ENCODE measurements at places on chromosomes 3 and 15. TPM values are rescaled to one million over a fixed set of nuclear protein-coding genes. Genes with fewer than 3 reads are reported as not detected.

DNA sequence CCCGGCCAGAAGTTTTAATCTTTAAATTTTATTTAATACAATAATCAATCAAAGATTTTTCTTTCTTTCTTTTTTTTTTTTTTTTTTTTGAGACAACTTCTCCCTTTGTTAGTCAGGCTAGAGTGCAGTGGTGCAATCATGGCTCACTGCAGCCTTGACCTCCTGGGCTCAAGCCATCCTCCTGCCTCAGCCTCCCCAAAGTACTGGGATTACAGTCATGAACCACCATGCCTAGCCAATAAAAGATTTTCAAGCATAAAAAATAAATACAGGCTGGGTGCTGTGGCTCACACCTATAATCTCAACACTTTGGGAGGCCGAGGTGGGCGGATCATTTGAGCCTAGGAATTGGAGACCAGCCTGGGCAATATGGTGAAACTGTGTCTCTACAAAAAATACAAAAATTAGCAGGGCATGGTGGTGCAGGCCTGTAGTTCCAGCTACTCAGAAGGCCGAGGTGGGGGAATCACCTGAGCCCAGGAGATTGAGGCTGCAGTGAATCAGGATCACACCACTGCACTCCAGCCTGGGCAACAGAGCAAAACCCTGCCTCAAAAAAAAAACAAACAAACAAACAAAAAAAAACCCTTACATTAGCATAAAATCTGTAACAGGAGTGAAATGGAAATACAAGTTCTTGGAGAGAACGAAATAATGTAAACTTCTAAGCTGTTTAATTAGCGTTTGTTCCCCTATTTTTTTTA lies 29.1 kb upstream of the SRP14 start:
- H3K4me1 ChIP-seq = peaks cover 15% of the 10 kb centered on the region
- H3K27ac ChIP-seq = no peak overlapping the region
- no peak overlapping the region for H3K4me3 ChIP-seq
- no peak for DNase-seq
- no peaks in the 10 kb centered on the region for H3K27me3 ChIP-seq

The CELSR3 gene
- total RNA-seq = 16.0 TPM

DNA sequence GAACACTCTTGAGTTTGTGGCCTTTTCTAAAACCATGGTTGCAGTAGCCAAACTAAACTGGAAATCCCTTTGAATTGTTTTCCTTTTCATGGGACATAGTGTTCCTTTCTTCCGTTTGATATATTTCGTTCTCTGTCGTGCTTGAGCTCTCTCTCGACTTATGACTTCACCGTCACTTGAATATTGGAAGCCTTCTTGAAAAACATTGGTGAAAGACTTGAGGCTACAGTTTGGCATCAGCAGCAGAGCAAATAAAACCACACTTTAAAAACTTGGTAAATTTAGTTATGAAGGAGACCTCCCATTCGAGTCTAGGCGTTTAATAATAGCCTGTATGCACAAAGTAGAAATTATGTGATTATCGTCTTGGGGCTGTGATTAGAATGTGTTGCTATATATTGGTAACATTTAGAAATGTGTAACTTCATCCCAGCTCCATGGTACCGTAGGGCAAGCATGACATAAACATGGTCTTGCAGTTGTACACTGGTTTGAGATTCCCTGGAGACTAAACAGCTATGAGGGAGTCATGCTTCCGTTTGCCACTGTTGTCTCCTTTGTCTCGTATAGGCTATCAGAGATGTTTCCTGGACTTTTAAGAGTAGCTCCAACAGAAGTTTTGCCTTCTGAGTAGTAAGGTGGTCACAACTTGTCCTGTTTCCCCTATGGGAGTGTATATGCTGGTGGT lies 122.3 kb downstream of the PTPRG start:
- H3K27ac ChIP-seq = no peak overlapping the region
- no peaks in the 10 kb centered on the region for H3K27me3 ChIP-seq
- no peaks in the 10 kb centered on the region for H3K4me1 ChIP-seq

DNA sequence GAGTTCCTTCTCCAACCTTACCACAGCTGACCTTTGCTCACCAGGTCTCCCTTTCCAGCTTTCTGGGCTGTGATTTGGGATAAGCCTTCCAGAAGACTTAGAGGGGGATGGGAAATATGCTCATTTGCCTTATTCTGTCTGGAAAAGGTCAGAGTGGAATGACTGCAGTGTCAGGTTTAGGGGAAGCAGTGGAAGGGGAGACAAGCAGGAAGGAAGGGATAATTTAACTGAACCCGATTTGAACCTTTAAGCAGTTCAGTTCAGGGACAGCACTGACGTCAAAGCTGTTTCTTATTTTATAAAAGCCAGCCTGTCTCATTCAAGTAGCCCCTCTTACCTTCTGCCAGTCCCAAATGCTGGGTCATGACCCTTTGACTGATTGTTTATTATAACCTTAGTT lies 418.4 kb upstream of the RARB start:
- no peaks in the 10 kb centered on the region for H3K4me1 ChIP-seq
- no peak for DNase-seq
- no peaks in the 10 kb centered on the region for H3K27me3 ChIP-seq
- no peak overlapping the region for H3K4me3 ChIP-seq

GRCh38 chr3:100009276-100010086 lies 104.8 kb downstream of the FILIP1L start:
- no peak overlapping the region for H3K4me3 ChIP-seq
- H3K27me3 ChIP-seq = no peaks in the 10 kb centered on the region
- H3K27ac ChIP-seq = no peak overlapping the region

DNA sequence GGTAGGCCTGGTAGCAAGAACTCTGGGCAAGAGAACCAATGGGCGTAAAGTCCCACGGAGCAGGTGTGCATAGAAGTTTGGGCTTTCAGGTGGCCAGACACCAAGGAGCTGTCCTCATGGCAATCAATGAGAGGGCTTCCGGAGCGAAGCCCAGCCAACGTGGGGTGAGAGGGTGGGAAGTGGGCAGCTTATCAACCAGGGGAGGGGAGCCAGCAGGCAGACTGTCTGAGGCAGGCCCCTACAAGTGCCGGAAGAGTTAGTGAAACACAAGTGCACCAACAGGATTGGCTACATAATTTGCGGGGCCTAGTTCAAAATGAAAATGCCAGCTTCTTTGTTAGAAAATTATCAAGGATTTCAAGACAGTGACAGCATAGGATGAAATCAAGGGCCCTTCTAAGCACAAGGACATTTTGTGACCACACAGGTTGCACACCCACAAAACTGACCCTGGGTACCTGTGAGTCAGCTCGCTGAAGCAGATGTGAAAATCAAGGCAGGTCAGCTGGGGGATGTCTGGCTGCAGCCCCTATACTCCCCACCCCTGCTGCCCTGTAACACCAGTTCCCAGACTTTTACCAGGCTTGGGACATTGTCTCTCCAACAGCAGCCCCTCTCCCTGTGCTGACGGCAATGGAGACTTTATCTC lies 102.1 kb upstream of the ETV5 start:
- H3K27me3 ChIP-seq = peaks cover 34% of the 10 kb centered on the region
- DNase-seq = no peak
- no peak overlapping the region for H3K27ac ChIP-seq
- no peaks in the 10 kb centered on the region for H3K4me1 ChIP-seq
- no peaks in the 10 kb centered on the region for H3K36me3 ChIP-seq

The MESP2 gene
- total RNA-seq = 0.41 TPM

GRCh38 chr15:59380902-59381610 lies 8.4 kb upstream of the MYO1E start:
- no peaks in the 10 kb centered on the region for H3K36me3 ChIP-seq
- H3K27me3 ChIP-seq = peaks cover 3% of the 10 kb centered on the region
- peaks cover 12% of the 10 kb centered on the region for H3K4me1 ChIP-seq
- no peak overlapping the region for H3K4me3 ChIP-seq
- H3K27ac ChIP-seq = no peak overlapping the region
- DNase-seq = no peak

DNA sequence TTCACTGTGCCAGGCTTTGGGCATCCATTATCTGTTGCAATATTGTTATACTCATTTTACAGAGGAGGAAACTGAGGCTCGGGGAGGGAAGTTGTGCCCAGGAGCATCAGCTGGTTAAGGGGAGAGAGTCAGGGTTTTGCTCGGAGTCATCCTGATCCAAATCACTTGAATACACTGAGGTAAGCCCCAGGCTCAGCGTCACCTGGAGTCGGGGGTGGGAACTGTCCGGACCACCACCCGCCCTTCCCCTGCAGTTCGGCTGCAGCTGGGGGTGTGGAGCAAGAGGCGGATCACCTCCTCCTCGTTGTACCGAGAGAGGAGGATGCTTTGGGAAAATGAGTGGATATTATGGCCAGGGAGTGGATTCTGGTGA lies 646 bp downstream of the HRH1 start:
- H3K4me3 ChIP-seq = peak overlapping the region; percentile 42
- no peak for DNase-seq
- peaks cover 6% of the 10 kb centered on the region for H3K4me1 ChIP-seq

The HGD gene
- total RNA-seq = 0.14 TPM

GRCh38 chr3:112755845-112756613 lies 90.6 kb downstream of the CD200R1L start:
- no peaks in the 10 kb centered on the region for H3K4me1 ChIP-seq
- H3K36me3 ChIP-seq = peaks cover 3% of the 10 kb centered on the region
- no peak for DNase-seq
- H3K4me3 ChIP-seq = no peak overlapping the region
- H3K27me3 ChIP-seq = no peaks in the 10 kb centered on the region

The PTH1R gene
- total RNA-seq = not detected

The PLA2G4E gene
- not detected for total RNA-seq

DNA sequence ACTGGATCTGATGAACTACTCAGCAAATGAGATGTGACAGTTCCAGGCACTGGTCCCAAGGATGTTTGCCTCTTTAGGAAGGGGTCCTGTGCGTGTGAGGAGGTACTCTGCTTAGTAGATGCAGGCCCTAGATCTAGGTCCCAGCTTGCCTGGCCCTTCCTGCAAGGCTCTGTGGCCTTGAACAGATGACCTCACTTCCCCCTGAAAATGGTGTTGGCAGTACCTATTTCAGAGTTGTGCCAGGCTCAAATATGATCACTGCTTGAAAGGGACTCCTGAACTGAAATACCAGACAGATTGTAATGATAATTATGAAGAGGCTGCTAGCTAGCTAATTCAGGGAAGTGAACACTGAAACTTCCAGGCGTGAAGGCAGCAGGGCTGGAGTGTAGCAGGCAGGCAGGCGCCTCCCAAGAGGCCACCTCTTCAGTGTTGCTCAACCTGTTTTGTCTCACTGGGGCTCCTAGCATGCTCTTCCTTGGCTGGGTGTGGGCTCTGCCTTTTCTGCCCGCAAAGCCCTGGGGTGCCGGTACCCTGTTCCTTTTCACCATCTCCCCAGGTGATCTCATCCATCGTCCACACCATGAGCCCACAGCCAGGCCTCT lies 24.1 kb upstream of the CPNE9 start:
- no peak overlapping the region for H3K4me3 ChIP-seq
- DNase-seq = no peak
- H3K27ac ChIP-seq = no peak overlapping the region
- H3K27me3 ChIP-seq = no peaks in the 10 kb centered on the region
- no peaks in the 10 kb centered on the region for H3K4me1 ChIP-seq

The MEGF11 gene
- total RNA-seq = not detected

DNA sequence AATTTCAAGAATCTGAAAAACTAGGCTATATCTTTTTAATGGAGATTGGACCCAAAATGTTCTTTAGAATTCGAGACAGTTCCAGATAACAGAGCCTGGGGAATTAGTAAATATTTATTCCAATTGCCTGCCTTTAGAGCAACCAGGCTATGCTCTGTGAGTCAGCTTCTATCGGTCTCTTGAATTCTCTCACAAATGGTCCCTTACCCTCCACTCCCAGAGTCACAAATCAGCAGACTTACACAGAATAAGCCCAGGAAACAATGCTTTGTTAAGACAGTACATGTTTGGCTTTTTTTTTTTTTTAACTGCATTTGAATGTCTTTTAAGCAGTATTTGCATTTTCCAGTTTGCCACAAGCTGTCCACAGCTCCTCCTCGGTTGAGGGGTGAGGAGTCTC lies 460.7 kb upstream of the CBLB start:
- H3K27me3 ChIP-seq = no peaks in the 10 kb centered on the region
- H3K4me3 ChIP-seq = no peak overlapping the region
- DNase-seq = no peak
- peaks cover 16% of the 10 kb centered on the region for H3K36me3 ChIP-seq
- H3K4me1 ChIP-seq = peaks cover 51% of the 10 kb centered on the region

The ACTRT3 gene
- total RNA-seq = 1.3 TPM

DNA sequence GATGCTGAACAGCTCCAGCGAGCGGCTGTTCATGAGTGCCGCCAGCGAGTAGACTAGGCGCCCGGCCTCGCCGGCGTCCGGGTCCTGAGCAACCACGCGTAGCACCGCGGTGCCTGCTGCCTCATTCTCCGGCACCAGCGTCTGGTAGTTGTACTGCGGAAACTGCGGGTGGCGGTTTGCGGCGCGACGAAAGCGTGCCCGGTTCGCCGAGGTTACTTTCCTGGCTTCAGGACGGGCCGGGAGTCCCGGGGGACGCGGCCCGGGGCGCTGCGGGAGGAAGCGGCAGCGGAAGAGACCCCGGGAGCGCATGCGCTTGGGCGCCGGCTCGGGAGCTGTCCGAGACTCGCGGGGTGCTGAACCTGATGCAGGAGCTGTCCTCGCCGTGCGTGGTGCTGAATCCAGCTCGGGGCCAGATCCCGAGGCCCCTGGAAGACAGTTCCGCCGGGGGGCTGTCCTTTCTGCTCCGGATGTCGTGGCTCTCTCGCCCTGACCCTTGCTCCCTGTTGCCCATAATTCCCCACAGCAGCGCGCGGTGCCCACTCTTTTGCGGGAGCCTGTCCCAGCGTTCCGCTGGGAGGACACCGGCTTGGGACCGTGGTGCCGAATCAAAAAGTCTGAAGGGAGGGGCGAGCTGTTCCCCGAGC lies 1.1 kb downstream of the CELSR3 start:
- peaks cover 8% of the 10 kb centered on the region for H3K36me3 ChIP-seq
- H3K27me3 ChIP-seq = peaks cover 8% of the 10 kb centered on the region
- peaks cover 10% of the 10 kb centered on the region for H3K4me1 ChIP-seq
- peak overlapping the region; percentile 46 for H3K4me3 ChIP-seq
- no peak overlapping the region for H3K27ac ChIP-seq
